ENCODE measurements at places on chromosomes 12 and 14.

DNA sequence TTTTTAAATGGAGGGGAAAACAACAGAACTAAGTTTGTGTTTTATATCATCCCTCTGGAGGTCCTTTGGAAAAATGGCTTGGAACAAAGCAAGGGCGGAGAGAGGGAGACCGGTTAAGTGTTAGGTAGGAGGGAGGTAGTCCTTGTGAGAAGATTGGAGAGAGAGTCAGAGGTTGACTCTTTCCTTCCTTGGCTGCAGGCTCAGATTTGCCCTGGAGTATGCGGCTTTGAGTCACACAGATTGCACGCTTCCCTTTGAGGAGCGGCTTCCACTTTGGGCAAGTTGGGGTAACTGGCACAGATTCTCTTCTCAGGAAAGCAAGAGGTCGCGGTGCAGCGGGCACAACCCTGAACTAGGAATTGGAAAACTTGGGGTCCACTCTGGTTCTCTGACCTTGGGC, 9.9 kb downstream of the SOCS2 start:
- DNase-seq, result no peak

GRCh38 chr14:96479435-96480146, 22.6 kb upstream of the PAPOLA start:
- no peak for DNase-seq

GRCh38 chr14:76612654-76613053, 148.6 kb upstream of the VASH1 start:
- DNase-seq, result no peak

DNA sequence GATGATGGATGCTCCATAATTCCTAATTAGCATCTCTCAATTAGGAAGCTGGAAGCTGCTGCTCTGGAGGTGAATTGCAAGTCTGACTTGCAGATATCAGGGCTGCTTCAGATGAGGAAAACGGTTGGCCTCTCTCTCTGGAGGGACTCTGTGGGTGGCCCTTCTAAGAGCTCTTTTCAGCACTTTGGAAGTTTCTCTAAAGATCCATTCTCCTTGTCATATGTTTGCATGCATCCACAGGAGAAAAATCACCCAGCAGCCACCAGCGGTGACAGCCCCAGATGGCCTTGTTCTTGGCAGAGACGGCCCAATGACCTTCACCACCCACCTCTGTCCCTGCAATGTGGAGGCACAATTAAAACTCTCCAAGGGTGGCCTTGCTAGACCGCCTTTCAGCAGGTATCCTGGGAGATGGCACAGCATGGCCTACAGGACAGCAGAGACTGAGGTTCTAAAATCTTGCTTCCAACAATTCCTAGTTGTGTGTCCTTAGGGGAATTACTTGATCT, 42.3 kb downstream of the KSR2 start:
- DNase-seq, result no peak

GRCh38 chr12:115004470-115005146, 320.6 kb upstream of the TBX3 start:
- DNase-seq, result no peak

DNA sequence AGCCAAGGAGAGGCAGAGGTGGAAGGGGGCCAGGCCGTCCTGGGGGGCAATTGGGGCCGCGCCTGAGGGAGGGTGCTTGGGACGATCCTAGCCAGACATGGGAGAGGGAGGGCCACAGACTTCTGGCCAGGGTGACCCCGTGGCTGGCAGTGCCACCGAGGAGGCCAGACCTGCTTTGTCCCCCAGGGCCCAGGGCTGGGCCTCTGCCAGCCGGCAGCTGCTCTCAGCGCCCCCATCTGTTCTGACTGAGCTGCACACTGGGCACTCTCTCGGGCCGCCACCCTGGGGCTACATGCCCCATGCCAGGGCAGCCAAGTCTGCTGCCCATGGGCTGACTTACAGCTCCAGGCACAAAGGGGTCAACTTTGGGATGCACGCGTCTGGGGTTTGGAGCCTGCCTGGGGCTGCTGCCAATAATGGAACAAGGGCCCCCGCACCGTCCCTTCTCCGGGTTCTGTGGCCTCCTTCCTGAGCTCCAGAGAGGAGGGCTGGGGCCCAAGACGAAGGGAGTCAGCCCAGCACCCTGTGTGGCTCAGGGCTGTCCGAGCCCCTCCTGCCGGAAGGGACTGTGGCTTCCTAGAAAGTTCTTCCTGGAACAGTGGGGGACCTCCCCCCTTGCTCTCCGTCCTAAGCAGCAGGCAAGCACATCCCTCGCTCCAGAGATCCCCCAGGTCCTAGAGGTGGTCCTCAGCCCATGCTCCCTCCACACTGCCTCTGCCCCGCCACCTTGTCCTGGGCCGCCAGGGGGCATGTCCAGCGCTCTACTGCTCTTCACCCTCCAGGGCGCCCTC, 1.1 kb downstream of the ADSS1 start:
- no peak for DNase-seq

- no peak for DNase-seq
Observed at GRCh38 chr12:118480235-118480634, 103.9 kb downstream of the SUDS3 start.

GRCh38 chr14:24481622-24482324, 26.3 kb downstream of the CMA1 start:
- DNase-seq, result peak; percentile 78

DNA sequence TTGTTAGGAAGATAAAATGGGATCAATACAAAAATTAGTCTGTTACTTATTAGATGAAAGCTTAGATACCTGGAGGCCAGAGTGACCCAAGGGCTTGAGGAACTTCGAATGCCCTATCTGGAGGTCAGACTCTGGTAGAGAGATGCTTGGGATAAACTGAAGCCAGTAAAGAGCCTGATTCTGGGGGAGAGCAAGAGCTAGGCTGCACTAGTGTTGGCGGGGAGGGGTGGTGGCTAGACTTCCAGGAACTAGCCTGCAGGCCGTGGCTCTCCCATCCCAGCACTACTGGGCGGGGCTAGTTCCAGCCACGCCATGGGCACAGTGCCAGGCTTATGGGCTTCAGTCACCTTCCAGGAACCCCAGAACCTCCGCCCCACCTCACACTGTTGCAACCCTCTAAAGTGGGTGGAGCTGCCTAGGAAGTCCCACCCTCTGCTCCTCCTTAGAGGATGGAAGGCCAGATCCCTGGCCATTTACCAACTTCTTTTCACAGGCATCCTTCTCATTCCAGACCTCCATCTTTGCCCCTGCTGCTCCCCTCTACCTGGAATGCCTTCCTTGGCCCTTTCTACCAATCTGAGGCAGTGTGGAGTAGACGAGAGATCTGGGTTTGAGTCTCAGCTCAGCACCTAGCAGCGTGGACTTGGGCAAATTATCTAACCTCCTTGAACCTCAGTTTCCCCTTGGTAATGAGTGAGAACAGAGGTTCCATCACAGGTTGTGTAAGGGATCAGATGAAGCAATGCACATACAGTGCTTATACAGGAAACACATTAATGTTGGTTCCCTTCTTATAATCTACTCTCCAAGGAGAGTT, 6.3 kb upstream of the NFE2 start:
- DNase-seq, result no peak

- no peak for DNase-seq
Observed at GRCh38 chr12:71426300-71427047, 13.1 kb upstream of the LGR5 start.

- DNase-seq, result no peak
Observed at GRCh38 chr14:73264885-73265720, 27.8 kb downstream of the PAPLN start.

DNA sequence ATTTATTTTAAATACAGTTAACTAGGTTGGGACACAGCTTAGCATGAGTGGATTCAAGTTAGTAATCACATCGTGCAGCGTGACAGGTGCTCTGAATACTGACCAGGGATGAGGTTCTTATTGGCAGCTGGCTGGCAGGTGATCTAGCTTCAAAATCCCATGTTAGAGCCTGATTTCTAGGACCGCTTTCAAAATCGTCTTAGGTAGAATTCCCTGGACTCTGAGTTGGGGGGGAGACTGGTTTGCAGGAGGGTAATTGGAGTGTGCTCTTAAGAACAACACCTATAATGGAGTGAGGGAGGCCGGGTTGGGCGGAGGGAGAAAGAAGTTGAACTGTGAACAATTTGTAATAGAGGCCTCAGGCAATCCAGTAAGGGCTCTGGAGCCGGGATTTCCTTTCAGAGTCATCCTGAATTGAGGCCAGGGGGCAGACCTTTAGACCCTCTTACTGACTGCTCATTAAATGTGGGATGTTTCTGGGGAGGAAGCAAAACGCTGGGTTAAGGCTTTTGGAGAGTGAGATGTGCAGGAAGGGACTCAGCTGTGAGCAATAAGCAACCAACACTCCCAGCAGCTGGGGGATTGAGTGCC, 874 bp upstream of the YARS2 start:
- DNase-seq, result no peak

DNA sequence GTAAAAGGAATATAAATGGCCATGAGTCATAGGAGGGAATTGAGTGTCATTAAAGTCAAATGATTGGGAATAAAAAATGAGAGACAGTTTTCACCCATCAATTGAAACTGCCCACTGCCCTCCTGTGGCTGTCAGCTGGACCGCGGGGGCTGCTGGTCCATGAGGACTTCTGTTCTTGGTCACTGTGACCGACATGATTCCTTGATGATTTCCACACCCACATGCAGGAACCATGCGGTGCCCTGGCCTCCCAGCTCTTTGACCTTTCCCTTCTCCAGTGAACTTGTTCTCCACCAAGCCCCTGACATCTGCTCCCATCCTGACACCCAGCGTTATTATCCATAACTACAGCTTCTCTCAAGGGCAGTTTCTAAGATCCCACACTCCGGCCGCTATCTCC, 48.4 kb downstream of the C12orf75 start:
- DNase-seq, result no peak

DNA sequence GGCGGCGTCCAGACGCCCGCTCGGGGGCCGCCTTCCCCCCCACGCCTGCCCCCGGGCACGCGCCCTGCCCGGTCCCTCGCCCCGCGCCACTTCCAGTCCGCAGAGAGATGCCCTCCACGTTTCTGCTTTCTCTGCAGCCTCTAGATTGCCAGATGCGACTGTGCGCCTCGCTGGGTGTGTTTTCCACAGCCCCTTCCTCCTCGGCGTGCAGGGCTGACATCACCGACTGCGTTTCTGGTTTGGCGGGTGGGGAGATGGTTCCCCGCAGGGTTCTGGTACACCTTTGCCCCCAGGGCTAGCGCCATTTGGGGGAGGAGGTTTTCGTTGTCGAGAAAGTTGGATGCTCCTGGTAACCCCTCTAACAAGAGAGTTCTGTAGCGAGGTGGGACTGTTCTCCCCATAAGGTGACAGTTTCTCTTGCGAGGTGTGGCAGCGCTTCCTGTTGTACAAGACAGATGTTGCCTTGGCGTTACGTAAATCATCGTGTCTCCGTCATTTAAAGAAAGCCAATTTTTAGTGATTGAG, 1.5 kb downstream of the CALM1 start:
- DNase-seq, result peak; percentile 50

DNA sequence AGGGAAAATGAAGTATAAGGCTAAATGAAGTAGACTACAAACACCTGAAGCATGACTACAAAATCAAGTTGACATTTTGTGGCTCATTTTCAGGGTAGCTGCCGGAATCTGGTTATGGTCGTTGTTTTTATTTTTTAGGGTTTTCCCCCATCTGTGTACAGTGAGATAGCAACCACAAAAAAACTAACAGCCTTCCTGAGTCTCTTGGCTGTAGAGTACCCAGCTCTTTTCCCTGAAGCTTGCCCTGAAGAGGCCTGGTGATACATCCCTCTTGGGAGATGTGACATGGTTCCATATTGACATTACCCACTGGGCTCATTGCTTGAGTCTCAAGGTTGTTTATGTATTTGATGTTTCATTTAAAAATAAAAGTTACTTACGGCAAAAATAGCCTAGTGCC, 424.0 kb downstream of the ZFP36L1 start:
- DNase-seq, result no peak

DNA sequence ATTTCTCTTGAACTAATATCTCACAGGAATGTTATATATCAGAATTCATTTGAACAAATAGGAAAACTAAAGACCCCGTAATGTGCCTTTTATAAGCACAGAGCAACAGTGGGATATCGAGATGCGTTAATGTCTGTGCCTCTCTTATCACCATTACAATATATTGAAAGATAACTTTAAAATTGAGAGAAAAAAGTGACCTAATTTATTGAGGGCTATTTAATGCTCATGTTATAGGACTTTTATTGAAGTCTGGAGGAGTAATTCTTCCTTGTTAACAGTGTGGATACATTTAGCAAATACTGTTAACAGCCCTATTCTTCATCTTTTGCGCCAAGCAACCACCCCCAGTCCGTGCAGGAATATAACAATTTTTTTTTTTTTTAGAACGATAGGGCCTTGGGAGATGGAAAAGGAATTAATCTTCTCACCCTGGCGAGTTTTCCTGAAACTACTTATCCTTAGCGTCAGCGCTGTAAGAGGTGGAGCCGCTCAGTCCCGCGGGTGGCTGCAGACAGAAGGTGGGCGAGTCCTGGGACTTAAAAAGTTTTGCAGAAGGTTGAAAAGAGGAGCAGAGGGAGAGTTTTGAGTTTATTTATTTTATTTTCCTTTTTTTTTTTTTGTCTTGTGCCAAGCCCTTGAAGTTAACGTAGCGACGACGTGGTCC, 11.0 kb downstream of the FOXG1 start:
- DNase-seq, result no peak

DNA sequence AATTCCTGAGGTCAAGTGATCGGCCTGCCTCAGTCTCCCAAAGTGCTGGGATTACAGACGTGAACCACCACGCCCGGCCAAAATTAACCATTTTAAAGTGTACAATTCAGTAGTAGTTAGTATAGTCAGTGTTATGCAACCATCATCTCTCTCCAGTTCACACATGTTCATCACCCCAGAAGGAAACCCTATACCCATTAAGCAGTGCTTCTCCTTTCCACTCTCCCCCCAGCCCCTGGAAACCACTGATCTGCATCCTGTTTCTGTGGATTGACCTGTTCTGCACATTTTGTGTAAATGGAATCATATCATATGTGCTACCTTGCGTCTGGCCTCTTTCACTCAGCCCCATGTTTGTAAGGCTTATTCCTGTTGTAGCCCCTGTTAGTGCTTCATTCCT, 52.2 kb downstream of the PHETA1 start:
- no peak for DNase-seq

DNA sequence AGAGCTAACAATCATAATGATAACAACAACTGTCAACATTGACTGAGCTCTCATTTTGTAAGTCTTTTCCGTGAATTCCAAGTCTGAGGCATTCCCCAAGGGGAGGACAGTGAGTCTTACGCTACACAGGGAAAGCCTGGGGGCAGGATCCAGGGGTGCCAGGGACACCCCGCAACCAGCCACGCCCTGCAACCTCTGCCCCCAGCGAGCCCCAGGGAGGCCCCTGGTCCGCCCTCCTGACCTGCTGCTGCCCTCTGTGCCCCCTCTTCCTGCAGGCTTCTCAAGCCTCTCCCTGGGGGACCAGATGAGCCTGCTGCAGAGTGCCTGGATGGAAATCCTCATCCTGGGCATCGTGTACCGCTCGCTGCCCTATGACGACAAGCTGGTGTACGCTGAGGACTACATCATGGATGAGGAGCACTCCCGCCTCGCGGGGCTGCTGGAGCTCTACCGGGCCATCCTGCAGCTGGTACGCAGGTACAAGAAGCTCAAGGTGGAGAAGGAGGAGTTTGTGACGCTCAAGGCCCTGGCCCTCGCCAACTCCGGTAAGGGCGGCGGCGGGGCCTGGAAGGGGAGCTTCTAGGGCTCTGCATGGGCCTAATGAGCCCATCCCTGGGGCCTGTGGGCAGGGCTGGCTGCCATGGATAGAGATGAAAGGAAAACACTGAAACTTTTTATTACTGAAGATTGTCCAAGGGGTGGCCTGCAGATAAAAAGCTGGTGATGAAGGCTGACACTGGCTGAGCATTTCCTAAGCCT, 115.4 kb downstream of the ESRRB start:
- DNase-seq, result no peak

All from stimulated activated effector memory CD8-positive, alpha-beta T cell treated with anti-CD3 and anti-CD28 coated beads, Interleukin-12 subunit alpha, Interleukin-12 subunit beta, amount 100 ng/mL, for 72 hours (primary cell).